Right ventricle myocardium inferior (tissue), 1 donor: ENCODE measurements at places on chromosomes 2 and 18. TPM values are rescaled to one million over a fixed set of nuclear protein-coding genes. Genes with fewer than 3 reads are reported as not detected.
A peak's percentile ranks its signal among the peaks of the same experiment; 100 is the strongest.

DNA sequence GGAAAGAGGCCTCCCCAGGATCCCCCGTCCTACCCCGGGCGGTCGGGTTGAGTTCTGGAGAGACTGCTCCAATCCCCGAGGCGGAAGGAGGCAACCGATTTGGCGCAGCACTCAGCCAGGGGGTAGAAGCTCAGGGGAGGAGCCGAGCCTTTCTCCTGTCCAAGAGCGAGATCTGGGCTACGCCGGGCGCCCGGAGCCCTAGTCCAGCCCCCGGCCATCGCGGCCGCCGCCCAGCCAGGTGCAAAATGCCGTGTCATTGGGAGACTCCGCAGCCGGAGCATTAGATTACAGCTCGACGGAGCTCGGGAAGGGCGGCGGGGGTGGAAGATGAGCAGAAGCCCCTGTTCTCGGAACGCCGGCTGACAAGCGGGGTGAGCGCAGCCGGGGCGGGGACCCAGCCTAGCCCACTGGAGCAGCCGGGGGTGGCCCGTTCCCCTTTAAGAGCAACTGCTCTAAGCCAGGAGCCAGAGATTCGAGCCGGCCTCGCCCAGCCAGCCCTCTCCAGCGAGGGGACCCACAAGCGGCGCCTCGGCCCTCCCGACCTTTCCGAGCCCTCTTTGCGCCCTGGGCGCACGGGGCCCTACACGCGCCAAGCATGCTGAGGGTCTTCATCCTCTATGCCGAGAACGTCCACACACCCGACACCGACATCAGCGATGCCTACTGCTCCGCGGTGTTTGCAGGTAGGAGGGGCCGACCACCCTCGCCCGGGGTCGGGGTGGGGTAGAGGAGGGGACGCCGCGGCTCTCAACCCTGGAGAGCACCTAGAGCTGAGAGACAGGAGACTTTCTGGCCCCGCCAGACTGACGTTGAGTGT, at the start of gene DYSF:
DYSF (plus strand) TSS at position 158 of the 817 bp plus-strand sequence.
- peak; percentile 91 for DNase-seq

DNA sequence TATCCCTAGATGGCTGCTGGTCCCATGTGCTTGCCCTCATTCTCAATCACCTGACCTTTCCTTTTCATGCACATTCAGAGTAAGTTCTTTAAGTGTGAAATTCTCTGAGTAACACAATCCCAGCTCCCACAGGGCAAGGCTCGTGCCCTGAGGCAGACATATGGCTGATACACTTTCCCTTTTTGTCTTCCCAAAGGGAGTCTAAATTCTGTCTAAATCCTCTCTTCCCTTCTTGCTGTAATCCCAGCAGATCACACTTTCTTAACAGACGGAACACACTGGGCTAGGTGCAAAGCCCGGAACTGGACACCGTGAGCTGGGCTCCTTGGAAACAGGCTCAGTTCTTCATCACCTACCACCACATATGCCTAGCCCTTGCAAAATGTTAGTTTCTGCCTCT, 147.6 kb downstream of the GALNT14 start:
- DNase-seq = no peak

- DNase-seq = no peak
Observed at GRCh38 chr2:493228-493627, 184.0 kb downstream of the TMEM18 start.

DNA sequence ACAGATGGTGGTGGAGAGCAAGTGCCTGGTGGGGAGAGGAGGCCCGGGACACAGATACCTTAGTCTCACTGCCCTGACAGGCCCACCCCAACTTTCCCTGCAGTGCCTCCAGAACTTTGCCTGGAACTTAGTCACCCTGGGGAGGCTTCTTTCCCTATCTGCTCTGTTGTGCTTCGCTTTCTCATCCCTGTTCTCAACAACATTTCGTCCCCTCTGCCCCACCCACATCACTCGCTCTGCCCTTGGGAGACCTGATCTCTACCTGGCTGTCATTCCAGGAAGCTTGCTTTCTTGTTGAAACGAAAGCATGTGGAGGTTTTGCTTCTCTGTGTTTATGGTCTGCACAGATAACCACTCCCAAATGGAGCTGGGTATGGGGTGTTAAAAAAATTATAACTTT, 93.8 kb downstream of the PRKCE start:
- DNase-seq = no peak

- no peak for DNase-seq
Observed at GRCh38 chr18:77701977-77702376, 452.3 kb downstream of the GALR1 start.

DNA sequence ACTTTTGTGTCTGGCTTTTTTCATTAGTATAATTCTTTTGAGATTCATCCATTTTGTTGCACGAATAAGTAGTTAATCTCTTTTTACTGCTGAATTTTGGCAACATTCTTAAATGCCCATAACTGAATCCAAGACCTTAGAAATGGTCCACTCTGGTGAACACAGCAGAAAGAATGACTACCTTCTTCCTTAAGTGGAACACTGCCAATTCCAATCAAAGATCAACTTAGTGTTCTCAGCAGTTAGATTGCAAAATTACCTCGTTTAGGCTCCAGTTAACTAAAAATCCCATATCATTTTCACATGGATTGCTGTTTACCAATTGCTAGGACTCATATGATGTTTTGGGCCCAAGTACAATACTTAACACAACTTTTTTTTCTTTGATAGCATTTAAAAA, 59.9 kb downstream of the MDH1 start:
- DNase-seq = no peak

DNA sequence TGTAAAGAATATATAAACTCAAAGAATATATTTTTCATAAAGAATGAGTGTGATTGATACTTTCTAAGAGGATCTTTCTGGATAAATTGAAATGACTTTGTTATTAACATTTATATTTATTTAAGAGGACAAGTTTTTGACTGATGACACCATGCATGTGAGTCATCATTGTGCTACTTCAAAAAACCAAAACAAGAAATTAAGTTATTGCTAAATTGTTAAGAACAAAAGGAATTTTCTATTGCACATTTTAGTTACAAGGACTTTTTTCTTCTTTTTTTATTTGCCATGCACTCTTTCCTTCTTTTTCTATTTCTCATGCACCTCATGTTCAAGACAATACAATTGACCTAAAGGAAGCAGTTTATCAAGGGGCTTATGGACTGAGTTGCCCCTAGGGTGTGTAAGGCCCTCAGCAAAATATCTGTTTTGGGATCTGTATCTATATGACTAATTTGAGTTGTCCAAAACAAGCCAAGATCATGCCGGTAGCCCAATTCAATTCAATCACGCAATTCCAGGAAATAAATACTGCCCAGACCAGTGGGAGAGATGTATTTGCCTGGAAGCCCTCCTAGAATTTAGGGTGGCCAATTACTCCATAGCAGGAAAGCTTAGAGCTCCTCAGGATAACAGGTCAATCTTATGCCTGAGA, 654.3 kb downstream of the METTL4 start:
- no peak for DNase-seq

DNA sequence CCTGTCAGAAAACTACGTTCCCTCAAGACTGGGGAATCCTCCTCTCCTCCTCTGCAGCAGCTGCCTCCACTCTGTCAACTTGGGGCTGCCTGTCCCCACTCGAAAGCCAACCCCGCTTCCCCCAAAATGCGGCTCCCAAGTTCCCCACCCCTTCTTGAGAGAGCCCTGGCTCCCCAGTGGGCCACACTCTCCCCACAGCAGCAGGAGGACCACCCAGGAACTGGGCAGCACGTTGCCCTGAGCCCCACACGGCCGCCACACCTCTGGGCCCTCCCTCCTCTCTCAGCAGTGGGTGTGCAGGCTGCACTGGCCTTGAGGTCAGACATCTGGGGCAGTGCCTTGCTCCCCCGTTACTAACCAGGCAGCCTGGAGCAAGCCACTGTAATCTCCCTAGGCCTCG, 9.6 kb upstream of the TEX51 start:
- DNase-seq = no peak

DNA sequence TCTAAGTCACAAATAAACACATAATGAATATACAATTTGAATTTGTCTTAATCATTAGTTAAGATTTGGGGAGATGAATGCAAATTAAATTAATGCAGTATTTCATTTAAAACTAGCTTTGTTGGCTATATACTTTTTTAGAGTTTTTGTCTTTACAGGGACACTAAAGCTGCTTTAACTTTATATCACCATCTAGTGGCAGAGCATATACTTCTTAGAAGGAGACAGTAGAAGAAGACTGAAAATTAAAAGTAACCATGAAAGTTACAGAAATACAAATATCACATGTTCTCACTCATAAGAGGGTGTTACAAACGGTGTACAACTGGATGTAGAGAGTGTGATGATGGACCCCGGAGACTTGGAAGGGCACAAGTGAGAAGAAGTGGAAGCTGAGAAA, 268.3 kb upstream of the NETO1 start:
- no peak for DNase-seq

- no peak for DNase-seq
Observed at GRCh38 chr2:200156166-200156835, 150.2 kb upstream of the SPATS2L start.

GRCh38 chr2:180938451-180938850, 42.0 kb upstream of the UBE2E3 start:
- no peak for DNase-seq

DNA sequence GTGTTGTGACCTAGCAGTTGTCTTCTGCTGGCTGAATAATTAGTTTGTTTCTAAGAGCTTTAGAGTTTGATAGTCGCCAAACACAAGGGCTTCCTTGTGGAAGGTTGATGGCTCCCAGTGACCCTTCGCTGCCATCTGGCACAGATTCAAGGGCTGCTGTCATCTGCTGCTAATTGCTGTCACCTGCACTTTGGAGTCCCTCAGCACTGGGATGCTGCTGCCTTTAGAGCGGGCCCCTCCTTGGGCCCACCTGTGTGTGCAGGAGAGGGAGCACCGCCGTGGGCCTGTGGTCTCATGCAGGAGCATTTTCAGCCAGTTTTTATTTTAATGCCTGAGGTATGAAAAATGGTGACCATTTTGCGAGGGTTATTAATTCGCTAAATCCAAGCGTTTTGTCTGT, 154.0 kb upstream of the NFATC1 start:
- DNase-seq = no peak

DNA sequence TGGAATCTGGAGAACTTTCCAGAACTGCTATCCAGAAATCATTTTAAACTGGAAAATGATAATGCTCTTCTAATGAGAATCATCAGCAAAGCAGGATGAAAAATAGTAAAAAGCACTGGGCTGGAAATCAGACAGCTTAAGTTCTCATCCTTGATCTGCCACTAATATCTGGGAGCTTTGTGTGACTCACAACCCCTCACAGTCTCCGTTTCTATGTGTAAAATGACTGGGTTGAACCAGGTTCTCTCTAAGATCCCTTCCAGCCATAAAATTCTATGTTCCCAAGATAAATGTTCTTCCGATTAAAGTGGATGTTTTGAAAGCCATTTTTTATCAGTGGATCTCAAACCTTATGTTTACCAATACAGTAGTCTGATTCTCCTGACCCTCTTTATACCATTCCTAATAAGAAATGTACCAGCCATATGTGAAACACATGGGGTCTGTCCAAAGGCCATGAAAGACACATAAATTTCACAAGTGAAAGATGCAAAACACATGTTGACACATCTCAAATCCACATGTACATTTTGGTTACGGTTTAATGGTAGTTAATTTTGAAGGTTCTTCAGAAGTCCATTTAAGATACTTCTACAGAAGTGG, 188.8 kb downstream of the EN1 start:
- DNase-seq = no peak

DNA sequence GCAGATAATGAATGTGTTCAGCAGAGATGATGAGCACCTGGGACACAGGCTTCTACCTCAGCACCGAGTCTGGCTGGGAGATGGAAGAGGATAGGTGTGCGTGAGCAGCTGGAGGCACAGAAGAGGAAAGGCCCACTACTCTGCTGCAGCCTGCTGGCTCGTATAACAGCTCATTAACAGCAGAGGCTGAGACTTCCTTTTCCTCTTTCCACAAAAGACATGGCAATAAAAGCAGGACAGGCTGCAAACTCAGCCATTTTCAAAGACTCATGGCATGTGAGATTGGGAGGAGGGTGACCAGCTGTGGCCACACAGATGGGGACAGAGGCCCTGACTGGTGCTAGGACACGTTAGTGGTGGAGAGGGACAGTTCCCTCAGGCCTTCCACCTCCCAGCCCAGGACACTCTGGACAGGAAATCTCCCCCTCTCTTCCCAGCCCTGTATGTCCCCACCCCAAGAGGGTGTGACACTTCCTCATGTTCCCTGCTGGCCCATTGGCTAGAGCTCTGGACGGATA, 60.3 kb downstream of the CACNB4 start:
- no peak for DNase-seq

DNA sequence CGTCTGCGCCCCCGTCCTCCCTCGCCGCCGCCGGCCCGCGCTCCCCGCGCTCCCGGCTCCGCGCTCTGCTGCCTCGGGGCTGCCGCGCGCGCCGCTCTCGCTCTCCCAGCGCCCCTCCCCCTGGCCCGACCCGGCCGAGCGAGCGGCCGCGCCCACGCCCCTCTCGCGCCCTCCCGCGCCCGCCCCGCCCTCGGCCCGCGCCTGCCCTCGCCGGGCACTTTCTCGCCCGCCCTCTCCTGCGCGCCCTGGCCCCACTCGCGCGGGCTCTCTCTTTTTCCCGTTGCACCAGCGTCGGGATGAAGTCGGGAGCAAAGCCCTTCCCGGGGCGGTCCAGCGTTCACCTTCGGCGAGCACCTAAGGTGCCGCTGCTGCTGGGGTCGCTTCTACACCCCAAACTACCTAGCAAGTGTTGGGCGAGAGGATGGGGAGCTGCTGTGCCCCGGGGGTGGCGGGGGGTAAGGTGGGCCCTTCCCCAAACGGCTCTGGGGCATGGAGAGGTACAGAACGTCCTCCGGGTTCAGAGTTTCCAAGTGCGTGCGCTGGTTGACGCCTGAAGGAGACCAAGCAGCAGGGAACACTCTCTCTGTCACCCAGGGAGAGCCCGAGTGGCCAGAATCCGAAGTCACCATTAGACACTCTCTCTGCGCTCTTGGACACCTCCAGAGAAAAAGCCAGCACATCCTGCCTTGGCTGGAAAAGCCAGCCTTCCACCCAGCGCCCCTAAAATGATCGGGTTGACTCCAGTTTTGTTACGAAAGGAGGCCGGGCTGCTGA, at the start of gene COLEC12:
COLEC12 (minus strand) TSS at position 70 of the 774 bp plus-strand sequence. CDS start 187 bp downstream, outside the sequence.
- peak; percentile 71 for DNase-seq

- DNase-seq = no peak
Observed at GRCh38 chr2:236054125-236054524, 114.1 kb downstream of the GBX2 start.

DNA sequence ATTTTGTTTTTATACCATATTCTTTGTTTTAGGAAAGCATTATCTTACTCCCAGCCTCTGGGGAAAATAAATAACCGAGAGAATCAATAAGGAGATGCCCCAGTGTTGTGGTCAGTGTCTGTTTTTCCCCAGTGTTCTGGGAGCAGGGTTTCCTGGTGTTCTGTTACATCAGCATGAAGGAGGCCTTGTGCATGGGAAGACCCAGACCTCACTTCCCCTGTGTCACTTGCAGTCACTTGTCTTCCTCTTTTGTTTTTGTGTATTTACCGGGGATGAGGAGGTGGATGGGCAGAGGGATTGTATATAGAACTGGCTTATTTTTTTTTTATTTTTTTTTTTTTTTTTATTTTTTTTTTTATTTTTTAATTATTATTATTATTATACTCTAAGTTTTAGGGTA, 45.0 kb upstream of the MGAT5 start:
- DNase-seq = no peak

PLEKHM3 gene
- total RNA-seq = 13.6 TPM

MYO1B gene
- total RNA-seq = 18.9 TPM

TGOLN2 gene
- total RNA-seq = 65.6 TPM

MOGAT1 gene
- 0.38 TPM for total RNA-seq

HOXD3 gene
- total RNA-seq = 0.30 TPM

SP9 gene
- not detected for total RNA-seq

ALK gene
- total RNA-seq = 0.08 TPM

LONRF2 gene
- total RNA-seq = 14.9 TPM

RAPH1 gene
- 15.1 TPM for total RNA-seq

SRD5A2 gene
- total RNA-seq = not detected

CD8B gene
- 0.30 TPM for total RNA-seq

SEPTIN10 gene
- 56.2 TPM for total RNA-seq

ARHGAP28 gene
- 1.1 TPM for total RNA-seq
